ENCODE measurements at places on chromosomes 1 and 21. TPM values are rescaled to one million over a fixed set of nuclear protein-coding genes. Genes with fewer than 3 reads are reported as not detected.

The OR2M3 gene
- 0.15 TPM for total RNA-seq

The TACSTD2 gene
- total RNA-seq = not detected

The PPIAL4G gene
- not detected for total RNA-seq

DNA sequence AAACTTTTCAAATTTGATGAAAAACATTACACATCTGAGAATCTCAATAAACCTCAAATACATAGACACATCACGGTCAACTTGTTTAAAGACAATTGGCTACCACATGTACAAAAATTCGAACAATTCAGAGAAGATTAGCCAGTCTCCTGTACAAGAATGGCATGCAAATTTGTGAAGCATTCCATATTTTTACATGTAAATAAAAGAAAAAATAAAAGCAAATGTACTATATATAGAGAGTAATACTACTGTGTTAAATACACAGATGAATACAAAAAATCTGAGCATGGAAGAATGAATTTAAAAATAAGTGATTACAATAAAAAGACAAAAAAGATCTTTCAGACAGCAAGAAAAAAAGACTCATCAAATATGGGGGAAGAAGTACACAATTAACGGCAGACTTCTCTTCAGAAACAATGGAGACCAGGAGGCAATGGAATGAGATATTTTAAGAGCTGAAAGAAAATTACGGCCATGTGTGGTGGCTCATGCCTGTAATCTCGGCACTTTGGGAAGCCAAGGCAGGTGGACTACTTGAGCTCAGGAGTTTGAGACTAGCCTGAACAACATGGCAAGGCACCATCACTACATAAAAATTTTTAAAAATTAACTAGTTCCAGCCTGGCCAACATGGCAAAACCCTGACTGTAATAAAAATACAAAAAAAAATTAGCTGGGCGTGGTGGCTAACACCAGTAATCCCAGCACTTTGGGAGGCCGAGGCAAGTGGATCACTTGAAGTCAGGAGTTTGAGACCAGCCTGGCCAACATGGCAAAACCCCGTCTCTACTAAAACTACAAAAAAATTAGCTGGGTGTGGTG is 23.2 kb downstream of the HAX1 start:
- no peaks in the 10 kb centered on the region for H3K4me1 ChIP-seq
- no peaks in the 10 kb centered on the region for H3K27me3 ChIP-seq
- no peak overlapping the region for H3K4me3 ChIP-seq
- DNase-seq = no peak

- H3K27me3 ChIP-seq = no peaks in the 10 kb centered on the region
- no peak overlapping the region for H3K27ac ChIP-seq
- DNase-seq = no peak
- no peak overlapping the region for H3K4me3 ChIP-seq
Observed at GRCh38 chr1:172601046-172601630, 57.8 kb upstream of the FASLG start.

DNA sequence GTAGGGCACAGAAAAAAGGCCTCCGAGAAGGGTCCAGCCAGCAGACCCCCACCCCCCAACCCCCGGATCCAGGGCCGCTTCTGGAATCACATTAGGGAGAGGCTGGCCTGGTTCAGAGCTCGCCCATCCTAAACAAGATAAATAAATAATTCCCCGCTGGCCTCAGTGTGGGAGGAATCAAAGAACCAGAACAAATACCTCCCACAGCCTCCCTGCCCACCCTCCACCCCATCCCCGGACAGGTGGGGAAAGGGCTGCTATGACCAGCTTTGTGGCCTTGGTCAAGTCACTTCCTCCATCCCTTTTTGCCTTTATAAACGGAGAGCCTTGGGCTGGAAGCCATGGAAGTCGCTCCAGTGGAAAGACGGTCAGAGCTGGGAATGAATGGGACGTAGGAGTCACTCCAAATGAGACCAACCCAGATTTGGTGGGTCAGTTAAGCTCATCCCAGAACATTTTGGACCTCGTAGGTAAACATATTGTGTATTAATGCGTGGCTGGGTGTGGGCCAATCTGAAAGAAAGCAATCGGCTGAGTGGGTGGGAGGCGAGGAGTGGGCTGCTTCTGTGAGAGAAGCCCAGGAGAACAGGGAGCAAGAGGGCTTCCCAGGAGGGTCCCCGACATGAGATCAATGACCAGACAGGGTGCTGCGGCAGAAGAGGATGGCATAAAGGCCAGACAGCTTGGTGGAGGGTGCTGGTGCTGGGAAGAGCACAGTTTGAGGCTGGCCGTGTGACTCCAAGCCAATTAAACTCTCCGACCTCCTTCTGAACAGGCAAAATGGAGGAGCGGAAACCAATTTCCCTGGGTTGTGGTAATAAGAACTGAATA is 63.3 kb downstream of the MEF2D start:
- peaks cover 97% of the 10 kb centered on the region for H3K27me3 ChIP-seq
- no peak overlapping the region for H3K4me3 ChIP-seq
- peaks cover 7% of the 10 kb centered on the region for H3K4me1 ChIP-seq
- no peak for DNase-seq
- H3K27ac ChIP-seq = no peak overlapping the region
